ENCODE measurements at places on chromosomes 5 and 9.

DNA sequence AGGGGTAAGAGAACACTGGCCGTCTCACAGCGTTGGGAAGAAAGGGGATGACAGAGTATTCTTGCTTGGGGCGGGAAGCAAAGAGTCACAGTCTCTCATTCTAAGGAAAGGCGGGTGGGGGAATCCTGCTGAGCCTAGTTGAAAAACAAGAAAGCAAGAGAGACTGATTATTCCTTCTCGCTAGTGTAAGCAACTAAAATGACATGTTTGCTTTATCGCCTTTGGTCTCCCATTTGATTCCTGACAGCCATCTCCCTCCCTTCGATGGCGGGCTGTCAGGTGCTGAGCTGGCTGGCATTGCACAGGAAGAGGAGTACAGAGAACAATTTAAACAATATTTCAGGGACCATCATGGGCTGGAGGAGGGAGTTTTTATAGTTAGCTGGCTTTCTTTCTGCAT is 331.3 kb downstream of the ASTN2 start:
- no peak for DNase-seq

- DNase-seq: no peak
Measured at GRCh38 chr9:130990306-130990977, 18.5 kb upstream of the LAMC3 start.

- no peak for DNase-seq
Measured at GRCh38 chr5:150064681-150065220, 21.6 kb downstream of the CSF1R start.

DNA sequence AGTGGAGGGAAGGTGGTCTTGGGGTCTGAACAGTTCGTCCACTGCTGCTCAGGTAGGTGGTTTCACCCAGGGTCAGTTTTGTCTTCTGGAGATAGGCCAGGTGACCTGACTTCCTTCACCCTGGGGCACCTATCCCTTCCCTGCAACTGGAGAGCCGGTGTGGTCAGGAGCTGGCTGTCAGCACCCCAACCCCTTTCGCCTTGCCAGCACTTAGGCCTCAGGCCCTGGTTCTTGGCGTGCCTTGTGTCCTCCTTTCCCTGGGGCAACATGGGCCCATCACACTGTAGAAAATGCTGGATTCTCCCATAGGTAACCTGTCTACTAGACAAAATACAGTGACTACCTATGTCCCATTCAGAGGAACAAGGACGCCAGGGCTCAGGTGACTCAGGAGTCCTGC is 13.1 kb downstream of the PROP1 start:
- no peak for DNase-seq

DNA sequence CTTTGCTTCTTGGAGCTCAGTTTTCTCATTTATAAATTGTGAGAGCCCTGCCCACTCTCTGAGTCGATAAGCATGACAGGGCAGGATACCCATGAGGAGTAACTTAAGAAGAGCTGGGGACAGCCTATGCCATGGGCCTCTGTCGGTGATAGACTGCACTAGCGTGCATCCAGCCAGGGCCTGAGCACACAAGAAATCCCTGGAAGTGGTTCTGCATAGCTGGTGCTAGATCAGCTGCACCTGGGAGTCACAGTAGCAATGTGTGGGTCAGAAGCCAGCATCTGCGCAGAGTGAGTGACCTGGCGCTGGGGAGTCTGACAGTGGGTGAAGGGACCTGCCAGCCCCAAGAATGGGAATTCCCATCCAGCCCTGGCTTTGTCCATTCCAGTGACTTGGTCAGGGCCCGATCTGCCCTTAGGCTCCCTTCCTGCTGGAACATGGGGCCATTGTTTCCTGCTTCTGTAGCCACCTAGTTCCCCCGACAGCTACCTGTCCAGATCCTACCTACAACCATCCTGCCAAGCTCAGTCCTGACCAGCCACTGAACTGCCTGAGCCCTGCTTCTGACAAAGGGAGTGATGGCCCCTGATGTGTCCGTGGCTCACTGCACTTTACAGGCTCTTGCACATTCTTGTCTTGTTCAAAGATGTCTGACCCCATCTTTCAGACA is 35.9 kb upstream of the NANS start:
- no peak for DNase-seq

DNA sequence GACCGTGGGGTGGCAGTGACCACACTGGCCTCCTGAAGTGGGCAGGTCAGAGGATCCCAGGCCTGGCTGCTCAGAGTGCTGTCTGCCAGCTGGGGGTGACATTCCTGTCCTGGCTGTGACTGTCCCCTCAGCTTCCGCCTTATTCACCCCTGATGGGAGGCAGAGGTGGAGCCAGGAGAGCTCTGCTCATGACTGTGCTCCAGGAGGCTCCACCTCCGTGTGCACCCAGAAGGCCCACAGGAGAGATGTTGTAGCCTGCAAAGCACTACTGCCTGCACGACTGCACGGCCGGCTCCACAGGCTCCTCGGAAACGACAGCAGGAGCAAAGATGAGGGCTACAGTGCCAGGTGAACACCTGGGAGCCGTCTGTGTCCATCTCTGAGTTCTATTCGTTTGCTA is 60.9 kb downstream of the ROPN1L start:
- DNase-seq: no peak

- no peak for DNase-seq
Measured at GRCh38 chr5:124806026-124806372, 59.6 kb upstream of the ZNF608 start.

DNA sequence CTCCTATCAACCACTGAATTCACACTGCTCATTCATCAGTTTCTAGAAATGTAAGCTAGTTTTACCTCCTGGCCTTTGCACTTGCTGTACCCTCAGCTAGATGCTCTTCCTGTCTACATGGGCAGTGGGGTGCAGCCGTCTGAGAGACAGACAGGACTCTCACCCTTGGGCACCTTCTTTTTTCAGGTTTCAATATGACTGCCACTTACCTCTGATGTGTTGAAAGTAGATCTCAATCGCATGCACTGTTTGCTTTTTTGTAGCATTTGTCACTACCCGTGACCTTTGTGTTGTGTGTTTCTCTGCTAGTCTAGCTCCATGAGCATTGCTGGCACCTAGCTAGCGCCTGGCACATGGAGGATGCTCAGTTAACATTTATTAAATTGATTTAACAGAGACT is 403.1 kb upstream of the TRPC7 start:
- DNase-seq: no peak

DNA sequence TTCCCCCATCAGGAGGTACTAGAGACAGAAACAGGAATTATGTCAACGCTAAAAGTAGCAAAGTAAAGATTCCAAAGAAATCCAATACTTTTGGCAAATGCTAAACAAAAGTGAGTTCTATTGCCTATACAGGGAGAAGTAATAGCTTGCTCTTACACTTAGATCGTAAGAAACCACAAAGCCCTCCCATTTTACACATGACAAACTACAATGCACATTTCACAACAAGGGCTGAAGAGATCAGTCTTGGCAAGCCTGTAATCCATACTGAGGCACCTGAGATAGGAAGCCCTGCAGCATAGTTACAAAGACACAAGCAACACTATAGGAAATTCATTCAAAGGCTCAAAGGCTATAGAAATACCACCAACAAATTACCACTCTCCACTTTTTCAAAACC is 7.7 kb downstream of the HNRNPK start:
- no peak for DNase-seq

DNA sequence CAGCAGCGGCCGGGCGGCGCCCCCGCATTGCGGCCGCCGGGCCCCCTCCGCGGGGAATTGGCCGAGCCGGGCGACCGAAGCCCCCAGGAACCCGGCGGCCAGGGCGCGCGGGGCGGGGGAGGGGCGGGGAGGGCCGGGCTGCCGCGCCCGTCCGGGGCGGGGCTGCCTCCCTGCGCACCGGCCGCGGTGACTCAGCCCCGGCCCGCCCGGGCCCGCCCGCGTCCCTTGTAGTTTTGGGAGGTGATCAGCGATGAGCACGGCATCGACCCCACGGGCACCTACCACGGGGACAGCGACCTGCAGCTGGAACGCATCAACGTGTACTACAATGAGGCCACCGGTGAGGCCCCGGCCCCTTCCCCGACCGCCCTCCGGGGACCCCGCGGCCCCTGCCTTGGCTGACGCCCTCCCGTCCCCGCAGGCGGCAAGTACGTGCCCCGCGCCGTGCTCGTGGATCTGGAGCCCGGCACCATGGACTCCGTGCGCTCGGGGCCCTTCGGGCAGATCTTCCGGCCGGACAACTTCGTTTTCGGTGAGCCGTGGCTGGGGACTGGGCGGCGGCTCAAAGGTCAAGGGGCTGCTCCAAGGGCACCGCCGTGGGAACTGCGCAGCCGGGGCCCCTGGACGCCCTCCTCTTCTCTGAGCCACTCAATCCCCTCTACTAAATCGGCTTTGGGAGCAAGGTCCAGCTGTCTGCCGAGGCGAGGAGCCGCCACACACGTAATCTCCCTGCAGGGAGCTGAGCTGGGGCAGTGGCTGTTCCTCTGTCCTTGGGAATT is 592 bp downstream of the TUBB4B start:
- DNase-seq: no peak

DNA sequence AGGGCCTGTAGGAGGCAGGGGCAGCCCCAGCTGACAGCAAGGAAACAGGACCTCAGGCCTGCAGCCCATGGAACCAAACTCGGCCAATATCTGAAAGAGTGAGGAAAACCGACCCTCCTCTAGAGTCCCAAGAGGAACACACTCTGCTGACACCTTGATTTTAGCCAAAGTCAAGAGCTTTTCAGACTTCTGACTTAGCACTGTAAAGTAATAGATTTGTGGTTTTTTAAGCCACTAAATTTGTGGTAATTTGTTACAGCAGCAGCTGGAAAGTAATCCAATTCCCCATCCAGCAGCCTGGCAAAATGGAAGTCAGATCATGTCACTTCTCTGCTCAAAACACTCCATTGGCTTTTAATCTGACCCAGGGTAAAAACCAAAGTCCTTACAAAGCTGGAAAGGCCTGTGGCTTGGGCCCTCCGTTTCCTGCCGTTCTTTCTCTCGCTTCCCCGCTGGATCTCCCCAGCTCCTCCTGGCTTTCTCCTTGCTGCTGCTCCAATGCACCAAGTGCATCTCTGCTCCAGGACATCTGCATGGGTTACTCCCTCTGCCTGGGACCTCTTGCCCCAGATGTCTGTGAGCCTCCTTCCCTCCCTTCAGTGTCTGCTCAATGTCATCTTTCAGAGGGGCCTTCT is 79.0 kb downstream of the C5orf15 start:
- no peak for DNase-seq

GRCh38 chr9:92247981-92248380 is 45.5 kb downstream of the IARS1 start:
- DNase-seq: no peak

DNA sequence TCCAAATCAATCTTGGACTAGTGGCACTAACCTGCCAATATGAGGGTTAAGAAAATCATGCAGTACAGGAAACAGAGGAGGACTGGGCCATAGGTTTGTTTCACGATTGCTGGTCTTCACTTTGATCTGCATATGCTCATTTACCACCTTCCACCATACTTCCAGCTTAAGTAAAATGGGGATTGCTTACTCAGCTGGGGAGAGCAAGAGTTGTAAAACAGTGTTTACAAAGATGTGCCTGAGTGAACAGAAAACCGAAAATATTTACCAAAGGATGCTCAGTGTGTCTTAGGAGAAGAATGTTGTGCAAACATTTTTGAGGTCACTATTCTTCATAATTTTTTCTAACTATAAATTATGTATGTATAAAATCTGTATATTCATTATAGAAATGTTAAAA is 65.1 kb upstream of the DNAH5 start:
- no peak for DNase-seq

DNA sequence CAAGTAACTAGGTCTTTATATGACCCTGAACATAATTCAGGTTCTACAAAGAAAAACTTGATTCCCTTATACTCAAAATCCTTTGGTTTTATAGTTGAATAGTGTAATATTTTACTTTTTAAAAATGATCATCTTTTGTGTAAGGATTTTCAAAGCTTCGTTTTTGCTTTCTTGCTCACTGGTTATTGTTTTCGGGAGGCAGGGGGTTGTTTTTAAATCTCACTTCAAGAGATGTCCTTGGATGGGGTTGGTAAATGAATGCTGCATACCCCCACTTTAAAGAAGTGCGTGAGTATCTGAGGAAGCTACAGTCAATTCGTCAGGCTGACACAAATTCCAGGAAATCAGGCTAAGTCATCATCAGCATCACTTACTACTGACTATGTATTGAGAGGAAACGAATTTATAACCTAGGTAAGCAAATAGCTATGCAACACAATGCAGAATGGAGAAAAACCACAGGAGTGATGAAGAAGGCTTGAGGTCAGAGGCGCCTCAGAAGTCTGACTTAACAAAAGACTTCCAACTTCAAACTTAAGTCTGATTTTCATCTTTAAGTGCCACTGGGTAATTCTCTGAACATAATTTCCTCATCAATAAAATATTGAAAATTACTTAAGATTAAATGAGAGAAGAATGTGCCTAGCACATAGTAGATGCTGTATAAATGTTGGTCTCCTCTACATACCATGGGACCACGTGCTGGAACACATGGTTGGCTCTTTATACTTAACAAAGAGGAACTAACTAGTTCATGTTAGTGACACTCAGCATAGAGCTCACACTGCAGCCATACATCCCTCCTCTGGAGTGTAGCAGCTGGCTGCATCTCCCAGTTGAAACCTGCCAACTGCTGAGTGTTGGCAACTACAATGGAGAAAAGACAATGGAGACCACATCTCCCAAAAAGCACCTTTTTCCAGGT is 106.0 kb upstream of the KIF2A start:
- DNase-seq: no peak

- DNase-seq: peak; percentile 53
Measured at GRCh38 chr5:78367318-78367991, 7.0 kb downstream of the SCAMP1 start.

- DNase-seq: peak; percentile 37
Measured at GRCh38 chr5:147098233-147098790, 136.5 kb upstream of the STK32A start.

DNA sequence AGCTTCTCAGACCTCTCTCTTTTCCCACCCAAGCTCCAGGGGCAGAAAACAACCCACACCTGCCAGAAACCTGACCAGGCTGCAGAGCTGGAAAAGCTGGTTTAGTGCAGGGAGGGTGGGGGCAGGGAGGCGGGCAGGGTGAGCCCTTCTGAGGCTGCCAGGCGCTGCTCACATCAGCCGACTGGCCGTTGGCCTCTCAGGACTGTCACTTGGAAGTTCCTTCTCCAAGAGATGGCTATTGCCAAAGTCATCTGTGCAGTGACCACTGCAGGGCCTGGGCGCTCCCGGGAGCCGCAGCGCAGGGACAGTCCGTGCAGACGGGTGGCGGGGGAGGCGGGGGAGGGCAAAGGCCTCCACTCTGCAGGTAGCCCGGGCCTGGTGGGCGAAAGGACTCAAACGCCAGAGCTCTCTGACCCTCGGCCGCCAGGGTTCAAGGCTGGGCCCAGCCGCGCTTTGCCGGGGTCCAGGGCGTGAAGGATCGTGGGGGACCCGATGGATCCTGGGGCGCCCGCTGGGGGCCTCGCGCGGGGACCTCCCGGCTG is 205.0 kb upstream of the IER5L start:
- peak; percentile 81 for DNase-seq

Data from NCI-H1105 (cell line).